ENCODE measurements at places on chromosomes 5 and 9.

DNA sequence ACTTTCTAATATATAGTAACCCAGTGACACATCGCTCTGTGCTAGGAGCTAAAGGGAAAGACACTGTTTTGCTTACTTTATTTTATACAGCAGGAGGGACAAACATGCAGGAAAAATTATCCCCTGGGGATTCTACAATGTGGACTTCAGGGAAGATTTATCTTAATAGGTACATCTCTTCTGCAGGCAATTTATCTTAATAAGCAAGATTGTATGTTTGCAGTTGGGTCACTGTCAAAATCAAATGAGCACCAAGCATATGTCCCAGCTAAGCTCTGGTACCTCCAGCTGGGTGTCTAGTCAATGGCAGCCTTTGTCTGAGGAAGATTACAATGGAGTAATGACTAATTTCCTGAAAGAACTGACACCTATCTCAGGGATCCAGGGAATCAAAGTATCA is 309.9 kb upstream of the PANK3 start:
- H3K27ac ChIP-seq: no peak overlapping the region
- H3K4me3 ChIP-seq: no peak overlapping the region
- peaks cover 20% of the 10 kb centered on the region for H3K4me1 ChIP-seq
- H3K36me3 ChIP-seq: no peaks in the 10 kb centered on the region
- no peak for DNase-seq
- H3K27me3 ChIP-seq: peaks cover 26% of the 10 kb centered on the region

GRCh38 chr9:134908524-134909309 is 9.0 kb downstream of the FCN1 start:
- H3K27me3 ChIP-seq: peaks cover 15% of the 10 kb centered on the region
- DNase-seq: no peak
- H3K27ac ChIP-seq: no peak overlapping the region
- H3K36me3 ChIP-seq: no peaks in the 10 kb centered on the region
- no peak overlapping the region for H3K4me3 ChIP-seq

DNA sequence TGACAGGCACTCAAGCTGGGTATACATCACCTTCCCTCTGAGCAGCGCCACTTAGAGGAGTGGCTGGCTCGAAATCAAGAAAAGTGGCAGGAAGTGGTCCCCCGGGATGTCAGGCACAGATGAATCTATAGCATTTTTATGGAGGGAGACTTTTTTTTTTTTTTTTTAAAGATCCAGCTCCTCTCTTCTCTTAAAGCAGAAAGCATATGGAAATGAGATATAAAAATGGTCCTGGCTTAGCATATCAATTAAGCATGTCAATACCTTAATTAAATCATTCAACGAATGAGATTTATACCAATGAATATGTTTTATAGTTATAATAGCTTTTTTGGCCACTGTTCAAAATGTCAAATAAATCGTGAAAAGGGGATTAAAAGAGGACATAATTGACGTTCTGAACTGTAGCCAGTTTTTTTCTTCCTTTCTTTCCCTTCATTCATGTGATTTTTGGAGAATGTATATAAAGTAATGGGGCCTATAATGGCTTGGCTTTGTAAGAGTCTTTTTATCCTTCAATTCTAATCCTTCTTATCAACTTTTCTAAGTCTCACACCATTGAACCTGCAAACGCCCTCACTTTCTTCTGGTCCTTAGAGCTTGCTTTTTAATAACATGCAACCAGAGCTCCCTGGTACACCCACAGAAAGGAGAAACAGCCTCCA is 319.2 kb upstream of the PANK3 start:
- peaks cover 12% of the 10 kb centered on the region for H3K27me3 ChIP-seq
- no peak for DNase-seq
- H3K4me1 ChIP-seq: peaks cover 36% of the 10 kb centered on the region
- H3K4me3 ChIP-seq: no peak overlapping the region
- no peak overlapping the region for H3K27ac ChIP-seq

DNA sequence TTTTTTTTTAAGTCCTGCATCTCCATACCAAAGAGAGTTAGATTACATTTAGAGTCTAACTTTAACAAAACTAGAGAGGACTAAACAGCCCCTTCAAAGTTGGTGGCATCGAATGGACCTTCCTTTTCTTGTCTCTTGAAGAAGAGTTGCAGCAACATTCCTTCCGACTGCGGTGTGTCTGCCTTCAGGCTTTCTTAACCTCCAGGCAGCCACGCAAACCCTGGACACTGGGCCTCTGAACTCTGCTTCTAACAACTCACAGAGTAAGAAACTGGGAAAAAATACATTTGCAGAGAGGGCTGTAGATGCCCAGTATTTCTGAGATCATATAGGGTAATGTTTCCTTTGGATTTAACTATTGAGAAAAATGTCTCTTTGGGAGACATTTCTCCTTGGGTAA is 120.5 kb upstream of the MAST4 start:
- H3K4me3 ChIP-seq: no peak overlapping the region
- no peaks in the 10 kb centered on the region for H3K4me1 ChIP-seq
- DNase-seq: no peak
- no peak overlapping the region for H3K27ac ChIP-seq
- H3K27me3 ChIP-seq: no peaks in the 10 kb centered on the region
- no peaks in the 10 kb centered on the region for H3K36me3 ChIP-seq

DNA sequence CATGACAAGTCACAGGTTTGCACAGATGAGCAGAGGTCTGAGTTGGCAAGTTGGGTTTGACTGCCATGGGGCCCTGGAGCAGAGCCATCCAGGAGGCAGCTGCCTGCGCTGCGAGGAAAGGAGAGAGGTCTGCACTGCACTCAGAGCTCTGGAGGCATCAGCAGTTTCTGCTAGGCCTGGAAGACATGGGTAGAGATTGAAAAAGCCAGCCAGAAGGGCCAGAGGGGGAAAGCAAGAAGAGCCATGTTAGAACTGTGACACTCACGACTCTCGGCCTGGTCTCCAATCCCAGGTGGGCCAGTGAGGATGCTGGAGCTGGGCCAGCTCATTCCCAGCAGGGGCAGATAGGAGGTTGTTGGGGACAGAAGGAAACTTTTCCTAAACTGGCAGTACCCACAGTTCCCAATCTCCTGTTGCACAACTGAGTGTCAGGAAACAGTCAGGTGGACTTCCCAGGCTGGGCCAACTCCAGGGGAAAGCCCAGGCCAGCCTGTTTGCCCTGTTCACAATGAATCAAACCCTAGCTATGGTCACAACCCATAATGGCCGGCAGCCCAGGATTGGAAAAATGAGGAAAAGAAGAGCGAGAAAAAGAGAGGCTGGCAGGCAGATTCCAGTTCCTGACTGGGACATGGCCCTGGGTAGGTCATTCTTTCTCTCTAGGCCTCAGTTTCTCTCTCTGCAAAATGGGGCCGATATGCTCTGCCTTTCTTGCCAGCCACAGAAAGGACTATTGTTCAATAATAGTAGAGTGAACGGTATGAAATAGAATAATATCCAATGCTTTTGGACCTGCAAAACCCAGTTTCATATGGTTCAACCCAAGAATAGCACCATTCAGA is 7.8 kb upstream of the ORM1 start:
- H3K36me3 ChIP-seq: peaks cover 24% of the 10 kb centered on the region
- H3K27ac ChIP-seq: no peak overlapping the region
- H3K27me3 ChIP-seq: peaks cover 8% of the 10 kb centered on the region
- peaks cover 7% of the 10 kb centered on the region for H3K4me1 ChIP-seq
- H3K4me3 ChIP-seq: no peak overlapping the region

DNA sequence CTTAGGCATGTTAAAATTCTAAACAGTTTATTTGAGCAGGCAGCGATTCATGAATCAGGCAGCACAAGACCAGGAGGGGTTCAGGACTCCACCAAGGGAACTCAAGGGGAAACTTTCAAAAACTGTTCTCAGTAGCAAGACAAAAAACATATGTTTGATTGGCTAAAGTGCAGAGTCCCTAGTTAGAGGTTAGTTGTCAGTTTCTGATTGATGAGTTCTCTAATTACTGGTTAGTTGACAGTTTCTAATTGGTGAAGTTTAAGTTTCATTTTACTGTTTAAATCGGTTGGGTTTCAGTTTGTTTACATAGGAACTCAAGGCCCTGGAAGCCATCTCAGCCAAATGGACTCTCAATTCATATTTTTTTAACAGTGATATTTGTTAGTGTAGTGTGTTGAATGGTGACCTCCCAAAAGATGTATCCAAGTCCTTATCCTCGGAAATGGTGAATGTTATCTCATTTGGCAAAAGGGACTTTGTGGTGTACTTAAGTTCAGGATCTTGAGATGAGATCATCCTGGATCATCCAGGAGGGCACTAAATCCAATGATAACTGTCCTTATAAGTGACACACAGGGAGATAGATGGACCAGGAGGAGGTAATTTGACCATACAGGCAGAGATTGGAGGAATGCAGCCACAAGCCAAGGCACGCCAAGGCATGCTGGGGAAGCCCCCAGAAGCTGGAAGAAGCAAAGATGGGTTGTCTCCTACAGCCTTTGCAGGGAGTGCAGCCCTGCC is 219.2 kb upstream of the RAI14 start:
- H3K36me3 ChIP-seq: peaks cover 23% of the 10 kb centered on the region
- no peak overlapping the region for H3K4me3 ChIP-seq
- DNase-seq: no peak
- H3K27me3 ChIP-seq: no peaks in the 10 kb centered on the region
- peaks cover 30% of the 10 kb centered on the region for H3K4me1 ChIP-seq
- peak overlapping the region; percentile 20 for H3K27ac ChIP-seq

DNA sequence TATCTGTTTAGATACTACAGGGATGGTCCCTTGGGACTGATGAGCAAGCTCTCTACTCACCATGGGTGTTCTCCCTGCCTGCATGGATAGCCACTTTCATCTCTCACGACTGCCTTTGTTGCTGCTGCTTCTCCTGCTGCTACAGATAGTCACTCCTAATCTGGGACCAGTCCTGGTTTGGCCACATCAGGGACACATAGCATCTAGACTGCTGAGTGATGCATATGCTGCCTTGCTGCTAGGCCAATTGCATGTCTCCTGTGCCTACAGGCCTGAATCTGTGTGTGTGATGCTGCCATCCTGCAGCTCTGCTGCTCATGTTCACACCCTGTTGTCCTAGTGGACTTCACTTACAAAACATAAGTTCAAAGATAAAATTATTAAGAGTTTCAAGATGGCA is 297.1 kb downstream of the HCN1 start:
- no peak overlapping the region for H3K27ac ChIP-seq
- no peaks in the 10 kb centered on the region for H3K4me1 ChIP-seq
- no peaks in the 10 kb centered on the region for H3K36me3 ChIP-seq
- H3K27me3 ChIP-seq: peaks cover 8% of the 10 kb centered on the region
- H3K4me3 ChIP-seq: no peak overlapping the region

- H3K27ac ChIP-seq: no peak overlapping the region
- H3K36me3 ChIP-seq: no peaks in the 10 kb centered on the region
- no peak overlapping the region for H3K4me3 ChIP-seq
Measured at GRCh38 chr5:79829260-79829659, 139.6 kb downstream of the CMYA5 start.

GRCh38 chr5:95617057-95617456 is 2.8 kb upstream of the GPR150 start:
- no peak for DNase-seq
- peaks cover 7% of the 10 kb centered on the region for H3K36me3 ChIP-seq
- no peak overlapping the region for H3K4me3 ChIP-seq

DNA sequence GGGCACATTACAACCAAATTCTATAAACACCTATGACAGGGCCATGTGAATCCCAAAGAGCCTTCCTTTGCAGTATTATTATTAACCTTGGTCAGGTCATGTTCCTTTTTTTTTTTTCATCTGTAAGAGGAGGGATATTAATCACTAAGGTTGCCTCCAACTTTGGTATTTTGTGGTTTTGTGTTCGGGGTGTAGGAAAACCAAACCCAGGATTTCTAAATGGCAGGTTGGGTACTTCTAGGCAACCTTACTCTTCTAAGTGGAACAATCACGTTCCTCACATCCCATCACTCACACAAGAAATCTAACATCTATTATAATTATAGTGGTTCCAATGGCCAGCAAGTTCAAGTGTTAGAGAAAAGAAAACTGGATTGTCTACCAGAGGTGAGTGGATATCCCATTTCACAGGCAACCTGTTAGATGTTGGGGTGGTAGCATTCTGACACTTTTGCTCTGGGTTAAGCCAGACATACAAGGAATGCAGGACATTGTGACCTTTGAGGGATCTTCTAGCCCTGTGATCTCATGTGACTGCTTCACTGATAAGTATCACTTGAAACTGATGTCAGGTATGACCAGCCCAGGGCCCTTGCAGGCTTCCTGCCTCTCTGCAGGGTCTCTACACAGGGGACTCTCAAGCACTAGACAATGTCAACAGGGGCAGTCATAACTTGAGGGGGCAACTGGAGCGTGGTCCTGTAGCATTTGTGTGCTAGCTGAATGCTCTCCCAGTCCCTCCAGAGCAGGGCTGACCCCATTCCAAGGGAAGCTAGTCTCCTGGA is 126.2 kb upstream of the VLDLR start:
- no peaks in the 10 kb centered on the region for H3K36me3 ChIP-seq
- no peaks in the 10 kb centered on the region for H3K27me3 ChIP-seq
- H3K4me1 ChIP-seq: peaks cover 14% of the 10 kb centered on the region
- no peak for DNase-seq

GRCh38 chr5:59816654-59817300 is 76.7 kb downstream of the PDE4D start:
- DNase-seq: no peak
- H3K4me1 ChIP-seq: no peaks in the 10 kb centered on the region
- H3K27ac ChIP-seq: no peak overlapping the region

DNA sequence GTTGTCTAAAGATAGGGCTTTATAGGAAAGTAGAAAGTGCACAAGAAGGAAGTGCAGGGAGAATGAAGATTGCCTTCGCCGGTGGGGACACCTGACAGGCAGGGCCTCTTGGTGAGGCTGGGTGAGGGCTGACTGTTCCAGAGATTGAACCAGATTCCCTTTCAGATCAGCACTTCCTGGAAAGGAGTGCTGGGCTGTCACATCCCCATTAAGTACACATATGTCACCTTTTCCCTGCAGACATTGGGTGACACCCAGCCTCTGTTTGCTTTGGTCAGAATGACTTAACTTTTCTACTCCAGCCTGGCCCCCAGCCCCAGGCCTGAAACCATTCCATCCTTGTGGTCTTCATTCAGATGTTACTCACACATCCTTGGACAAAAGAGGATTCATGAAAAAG is 7.4 kb upstream of the SHROOM1 start:
- H3K4me1 ChIP-seq: peaks cover 33% of the 10 kb centered on the region
- no peak overlapping the region for H3K4me3 ChIP-seq
- no peaks in the 10 kb centered on the region for H3K36me3 ChIP-seq
- H3K27ac ChIP-seq: no peak overlapping the region
- no peak for DNase-seq
- peaks cover 10% of the 10 kb centered on the region for H3K27me3 ChIP-seq

GRCh38 chr5:126499853-126500342 is 76.7 kb downstream of the GRAMD2B start:
- H3K36me3 ChIP-seq: no peaks in the 10 kb centered on the region
- H3K27ac ChIP-seq: no peak overlapping the region
- no peak for DNase-seq
- H3K4me1 ChIP-seq: peaks cover 21% of the 10 kb centered on the region
- H3K4me3 ChIP-seq: no peak overlapping the region

DNA sequence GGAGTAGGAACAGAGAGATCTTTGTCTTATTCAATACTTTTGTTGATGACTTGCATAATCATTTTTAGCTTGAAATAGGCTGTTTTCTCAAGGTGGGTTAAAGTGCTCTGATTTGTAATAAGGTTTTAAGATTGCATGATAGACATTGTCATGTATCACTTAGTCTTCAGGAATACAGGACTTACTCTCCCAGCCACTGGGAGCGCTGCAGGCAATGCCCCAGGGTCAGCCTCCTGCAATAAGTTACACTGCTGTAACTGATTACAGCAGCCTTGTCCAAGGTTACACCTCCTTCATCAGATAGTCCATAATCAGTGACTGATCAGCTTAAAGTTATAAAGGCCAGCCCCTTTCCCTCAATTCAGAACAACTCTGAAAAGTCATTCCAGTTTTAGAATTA is 218.6 kb downstream of the ESM1 start:
- H3K4me3 ChIP-seq: no peak overlapping the region
